ENCODE measurements at places on chromosomes 5 and 9.
A peak's percentile ranks its signal among the peaks of the same experiment; 100 is the strongest.

DNA sequence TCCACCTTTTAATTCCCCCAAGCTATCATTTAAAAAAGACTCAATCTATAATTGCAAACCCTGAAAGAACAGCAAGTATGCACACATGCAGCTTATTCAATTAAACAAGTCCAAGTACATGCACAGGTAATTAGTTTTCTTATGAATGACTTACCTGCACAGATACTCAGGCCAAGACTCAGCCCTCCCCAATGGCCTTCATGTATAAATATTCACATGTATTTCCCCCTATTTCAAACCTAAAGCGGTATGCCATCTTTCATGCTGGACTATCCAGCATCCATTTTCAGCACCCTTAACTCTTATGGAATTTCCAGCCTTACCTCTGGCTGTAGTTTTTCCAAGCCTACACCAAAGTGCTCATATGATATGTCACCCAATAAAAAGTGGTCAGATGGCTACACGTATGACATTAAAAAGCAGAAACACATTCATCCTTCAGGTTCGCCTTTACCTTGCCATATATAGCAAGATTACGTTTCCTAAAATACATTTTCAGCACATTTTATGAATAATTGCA lies 205.5 kb downstream of the MEF2C start:
- peaks cover 45% of the 10 kb centered on the region for H3K4me1 ChIP-seq
- peak overlapping the region; percentile 80 for H3K4me3 ChIP-seq
- DNase-seq, result no peak
- no peaks in the 10 kb centered on the region for H3K36me3 ChIP-seq
- H3K27me3 ChIP-seq, result peaks cover 94% of the 10 kb centered on the region

- peaks cover 4% of the 10 kb centered on the region for H3K36me3 ChIP-seq
- H3K27ac ChIP-seq, result no peak overlapping the region
- peaks cover 20% of the 10 kb centered on the region for H3K4me1 ChIP-seq
- H3K4me3 ChIP-seq, result no peak overlapping the region
Observed at GRCh38 chr9:7656636-7657035, 142.9 kb downstream of the DMAC1 start.

- H3K27ac ChIP-seq, result no peak overlapping the region
- DNase-seq, result no peak
- H3K27me3 ChIP-seq, result no peaks in the 10 kb centered on the region
- H3K36me3 ChIP-seq, result peaks cover 4% of the 10 kb centered on the region
- no peak overlapping the region for H3K4me3 ChIP-seq
Observed at GRCh38 chr9:122946461-122947005, 5.7 kb downstream of the RABGAP1 start.

GRCh38 chr9:94894094-94894699 lies 167.7 kb downstream of the AOPEP start:
- H3K27ac ChIP-seq, result no peak overlapping the region
- H3K36me3 ChIP-seq, result peaks cover 17% of the 10 kb centered on the region
- DNase-seq, result no peak
- peaks cover 4% of the 10 kb centered on the region for H3K4me1 ChIP-seq

- no peak overlapping the region for H3K4me3 ChIP-seq
- no peak overlapping the region for H3K27ac ChIP-seq
- H3K36me3 ChIP-seq, result no peaks in the 10 kb centered on the region
- no peaks in the 10 kb centered on the region for H3K27me3 ChIP-seq
- H3K4me1 ChIP-seq, result peaks cover 41% of the 10 kb centered on the region
- no peak for DNase-seq
Observed at GRCh38 chr5:65077653-65078052, 308.9 kb downstream of the CWC27 start.

DNA sequence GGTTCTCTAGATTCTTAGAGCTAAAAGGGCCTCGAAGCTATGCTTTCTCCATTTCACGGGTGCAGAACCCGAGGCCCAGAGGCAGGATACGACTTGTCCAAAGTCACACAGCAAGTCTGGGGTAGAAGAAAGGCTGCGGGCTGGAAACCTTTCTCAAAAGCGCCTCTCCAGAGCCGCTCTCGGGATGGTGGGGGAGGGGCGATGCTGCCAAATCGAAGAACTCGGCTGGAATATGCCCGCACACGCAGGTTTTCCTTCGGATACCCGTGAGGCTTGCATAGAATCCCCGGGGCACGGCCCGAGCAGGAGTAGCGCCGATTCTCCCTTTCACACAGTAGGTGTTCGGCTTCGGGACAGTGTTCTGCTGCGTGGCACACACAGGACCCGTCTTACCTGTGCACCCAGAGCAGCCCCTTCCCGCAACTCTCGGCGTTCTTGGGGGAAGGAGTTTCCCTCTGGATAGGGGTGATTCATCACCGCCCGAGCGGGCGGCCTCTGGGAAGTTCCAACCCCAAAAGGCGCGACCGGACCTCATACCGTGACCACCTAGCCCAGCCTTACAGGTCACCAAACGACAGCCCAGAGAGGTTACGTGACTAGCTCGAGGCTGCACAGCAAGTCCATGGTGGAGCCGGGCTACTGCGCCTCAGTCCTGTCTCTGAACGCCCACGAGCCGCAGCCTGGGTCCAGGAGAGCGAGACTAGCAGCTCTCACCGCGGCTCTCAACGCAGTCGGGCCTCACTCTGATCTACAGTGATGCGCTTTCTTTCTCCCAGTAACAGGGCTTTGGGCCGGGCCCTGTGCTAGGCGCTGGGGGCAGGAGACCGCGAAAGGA lies 4.1 kb downstream of the PAX5 start:
- peaks cover 50% of the 10 kb centered on the region for H3K4me1 ChIP-seq
- H3K27me3 ChIP-seq, result peaks cover 98% of the 10 kb centered on the region
- peaks cover 2% of the 10 kb centered on the region for H3K36me3 ChIP-seq
- H3K4me3 ChIP-seq, result peak overlapping the region; percentile 64

GRCh38 chr5:156556666-156557406 lies 229.9 kb downstream of the SGCD start:
- DNase-seq, result no peak

DNA sequence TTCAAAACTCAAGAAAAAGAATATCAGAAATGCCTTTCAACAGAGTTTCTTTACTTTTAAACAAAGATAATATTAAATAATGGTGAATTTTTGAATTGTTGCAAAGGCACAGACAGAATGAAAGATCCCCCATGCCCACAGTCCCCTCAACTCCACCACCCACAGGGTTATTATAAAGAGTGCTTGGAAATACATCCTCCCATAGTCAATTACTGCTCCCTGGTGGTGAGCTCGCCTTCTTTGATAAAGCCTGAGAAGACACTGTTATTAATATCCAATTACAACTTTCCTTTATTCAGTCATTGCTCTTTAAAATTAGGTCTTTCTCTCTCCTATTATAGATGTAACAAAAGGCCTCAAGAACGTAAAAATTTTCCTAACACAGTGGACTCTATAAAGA lies 490.2 kb upstream of the RORB start:
- no peak overlapping the region for H3K4me3 ChIP-seq
- no peaks in the 10 kb centered on the region for H3K36me3 ChIP-seq
- H3K27me3 ChIP-seq, result no peaks in the 10 kb centered on the region
- H3K27ac ChIP-seq, result no peak overlapping the region
- DNase-seq, result no peak

- no peak for DNase-seq
- no peak overlapping the region for H3K4me3 ChIP-seq
- H3K4me1 ChIP-seq, result no peaks in the 10 kb centered on the region
- no peaks in the 10 kb centered on the region for H3K27me3 ChIP-seq
- no peaks in the 10 kb centered on the region for H3K36me3 ChIP-seq
- no peak overlapping the region for H3K27ac ChIP-seq
Observed at GRCh38 chr5:167716126-167716775, 575.2 kb upstream of the WWC1 start.

All from neural crest cell (in vitro differentiated cells).